Endothelial cell of umbilical vein (primary cell): ENCODE measurements at places on chromosomes 11 and 22.

- DNase-seq = no peak
These were observed 4.4 kb downstream of the EP300 start for GRCh38 chr22:41096841-41097240.

- no peak for DNase-seq
These were observed 55.0 kb upstream of the ZBTB44 start for GRCh38 chr11:130369713-130370112.

GRCh38 chr22:46748908-46749675, 11.0 kb upstream of the CERK start:
- peak; percentile 91 for DNase-seq

DNA sequence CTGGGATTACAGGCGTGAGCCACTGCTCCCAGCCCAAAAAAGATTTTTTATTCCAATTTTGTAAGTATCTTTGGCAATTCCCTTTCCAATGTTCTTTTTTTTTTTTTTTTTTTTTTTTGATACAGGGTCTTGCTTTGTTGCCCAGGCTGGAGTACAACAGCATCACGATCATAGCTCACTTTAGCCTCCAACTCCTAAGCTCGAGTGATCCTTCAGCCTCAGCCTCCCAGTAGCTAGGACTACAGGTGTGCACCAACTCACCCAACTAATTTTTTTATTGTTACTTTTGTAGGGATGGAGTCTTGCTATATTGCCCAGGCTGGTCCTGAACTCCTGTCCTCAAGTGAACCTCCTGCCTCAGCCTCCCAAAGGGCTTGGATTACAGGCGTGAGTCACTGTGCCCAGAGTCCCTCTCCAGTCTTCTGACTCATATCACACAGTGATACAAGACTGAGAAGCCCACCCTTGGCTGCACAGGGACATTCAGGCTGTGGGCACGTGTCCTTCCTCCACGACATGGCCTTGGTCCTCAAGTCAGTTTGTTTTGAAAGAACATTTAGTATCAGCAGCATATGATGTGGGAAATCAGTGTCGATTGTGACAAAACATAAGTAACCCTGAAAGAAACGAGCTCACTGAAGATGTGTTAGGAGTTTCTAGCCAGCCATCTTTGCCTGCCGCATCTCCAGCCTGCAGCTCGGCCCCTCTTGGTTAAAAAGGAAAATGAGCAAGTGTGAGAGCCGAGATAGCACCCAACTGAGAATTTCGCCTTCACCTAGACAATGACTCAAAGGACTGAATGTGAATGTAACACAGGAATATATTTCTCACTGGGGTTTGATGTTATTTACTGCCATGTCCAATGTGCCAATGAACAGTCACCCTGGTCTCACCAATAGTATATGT, 175.5 kb downstream of the MN1 start:
- DNase-seq = no peak

GRCh38 chr22:49779853-49780697, 47.6 kb downstream of the BRD1 start:
- no peak for DNase-seq

GRCh38 chr11:99841885-99842284, 821.1 kb downstream of the CNTN5 start:
- DNase-seq = no peak

GRCh38 chr11:121762820-121763219, 310.1 kb upstream of the SORL1-AS1 start:
- DNase-seq = peak; percentile 21

GRCh38 chr11:17906436-17906835, 106.4 kb downstream of the SERGEF start:
- DNase-seq = no peak

- no peak for DNase-seq
These were observed 271.6 kb upstream of the NARS2 start for GRCh38 chr11:78846269-78846668.

DNA sequence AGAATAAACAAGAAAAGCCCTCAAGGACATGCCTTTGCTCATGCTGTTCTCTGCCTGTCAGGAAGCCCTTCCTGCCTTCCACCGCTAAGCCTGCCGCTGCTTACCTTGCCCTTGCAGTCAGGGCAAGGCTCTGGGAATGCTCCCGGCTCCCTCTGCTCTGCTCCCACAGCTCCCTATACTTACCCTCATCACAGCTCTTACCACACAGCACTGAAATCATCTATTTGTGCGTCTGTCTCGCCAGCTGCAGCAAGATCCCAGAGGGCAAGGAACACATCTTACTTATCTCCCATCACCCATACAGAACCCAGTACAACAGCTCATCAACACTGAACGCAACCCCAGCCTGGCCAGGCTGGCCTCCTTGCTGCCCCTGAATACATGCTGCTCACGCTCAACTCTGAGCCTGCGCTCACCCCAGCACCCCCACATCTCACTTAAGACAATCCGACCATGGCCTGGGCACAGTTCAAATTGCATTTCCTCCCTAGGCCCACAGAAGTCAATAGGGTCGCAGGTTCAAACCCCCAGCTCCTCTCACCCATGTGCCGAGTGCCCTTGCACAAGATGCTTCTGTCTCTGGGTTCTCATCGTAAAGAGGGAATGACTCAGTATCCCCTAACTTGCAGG, 161.8 kb downstream of the IGLL1 start:
- DNase-seq = no peak

DNA sequence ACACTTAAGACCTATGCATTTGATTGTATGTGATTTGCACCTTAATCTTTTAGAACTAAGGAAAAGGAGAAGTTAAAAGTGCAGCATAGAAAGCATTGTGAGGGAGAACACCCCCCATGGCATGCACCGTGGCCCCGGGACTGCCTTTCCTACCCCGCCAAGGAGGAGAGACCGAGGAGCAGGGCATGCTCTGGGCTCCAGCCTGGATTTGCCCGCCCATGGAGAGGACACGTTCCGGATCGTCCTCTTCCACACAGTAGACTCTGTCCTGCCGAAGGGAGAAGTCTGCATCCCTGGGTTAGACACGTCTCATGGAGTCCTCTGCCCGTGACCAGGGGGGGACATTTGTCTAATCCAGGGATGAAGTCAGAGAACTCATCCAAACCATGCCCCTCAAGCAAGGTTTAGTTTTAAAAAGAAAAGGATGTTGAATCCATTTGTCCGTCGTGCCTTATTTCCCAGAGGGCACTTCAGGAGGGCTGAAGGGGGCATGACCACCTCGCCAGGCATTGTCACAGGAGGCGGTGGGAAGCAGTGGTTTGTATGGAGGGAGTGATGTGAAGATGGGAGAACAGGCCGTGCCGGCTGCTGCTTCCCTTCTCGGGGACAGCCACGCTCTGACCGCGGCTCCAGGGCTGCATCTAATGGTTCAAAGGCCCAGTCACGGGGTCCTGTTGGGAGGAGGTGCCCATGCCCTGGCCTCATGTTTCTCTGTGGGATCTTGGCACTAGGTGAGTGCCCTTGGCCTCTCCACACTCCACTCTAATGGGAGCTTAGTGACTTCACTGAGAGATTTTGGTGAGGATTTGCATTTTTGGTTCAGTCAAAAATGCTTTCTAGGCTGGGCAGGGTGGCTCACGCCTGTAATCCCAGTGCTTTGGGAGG, 66.2 kb upstream of the GAL start:
- DNase-seq = no peak

- DNase-seq = no peak
These were observed 6.3 kb downstream of the CD44 start for GRCh38 chr11:35145271-35145670.

DNA sequence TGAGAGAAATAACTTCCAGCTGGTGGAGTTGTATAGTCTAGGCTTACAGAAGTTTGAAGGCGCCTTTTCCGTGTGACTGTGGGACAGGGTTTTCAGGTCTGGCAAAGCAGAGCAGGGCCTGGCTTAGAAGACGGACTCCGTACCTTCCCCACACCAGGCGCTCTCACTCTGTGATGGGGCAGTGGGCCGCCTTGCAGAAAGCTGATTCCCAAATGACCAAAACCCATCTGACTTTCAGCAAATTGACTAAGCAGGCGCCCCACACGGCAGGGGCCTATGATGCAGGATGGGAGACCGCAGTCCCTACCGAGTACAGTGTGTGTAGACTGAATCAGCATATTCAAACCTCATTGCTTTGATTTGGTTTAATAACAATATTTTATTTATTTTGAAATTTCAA, 85.8 kb upstream of the TMEM45B start:
- DNase-seq = no peak

GRCh38 chr11:118791961-118792569, 1.1 kb upstream of the DDX6 start:
- no peak for DNase-seq

DNA sequence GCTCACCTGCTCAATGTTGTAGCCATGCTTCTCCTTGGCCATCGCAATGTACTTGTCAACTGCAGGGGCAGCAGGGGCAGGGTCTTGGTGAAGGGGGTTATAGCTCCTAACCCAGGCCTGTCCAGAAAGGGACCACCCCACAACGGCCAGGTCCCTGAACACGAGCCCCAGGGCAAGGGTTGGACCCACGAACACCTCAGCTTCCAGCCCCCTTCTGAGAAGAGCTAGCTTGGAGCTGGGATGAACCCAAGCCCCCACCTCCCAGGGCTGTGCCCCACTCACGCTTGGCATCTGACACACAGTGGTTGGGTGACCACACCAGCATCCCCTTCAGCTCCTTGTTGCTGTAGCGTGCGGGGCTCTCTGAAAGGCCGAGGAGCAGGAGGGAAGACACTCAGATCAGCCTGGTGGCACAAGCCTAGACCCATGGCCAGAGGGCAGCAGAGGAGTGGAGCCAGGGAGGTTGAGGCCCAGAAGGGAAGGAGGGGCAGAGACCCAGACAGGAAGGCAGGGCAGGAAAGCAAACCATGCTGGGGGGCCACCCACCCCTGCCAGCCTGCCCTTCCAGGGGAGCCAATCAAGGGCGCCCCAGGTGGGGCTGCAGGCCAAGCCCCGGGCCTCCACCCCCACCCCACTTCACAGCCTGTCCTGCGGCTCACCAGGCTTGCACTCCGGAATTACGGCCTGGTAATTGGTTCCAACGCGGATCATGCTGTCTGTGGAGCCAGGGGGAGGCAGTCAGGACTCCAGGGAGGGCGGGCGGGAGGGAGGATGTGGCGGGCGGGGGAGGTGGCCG, 1.9 kb downstream of the RCOR2 start:
- no peak for DNase-seq

- no peak for DNase-seq
These were observed 6.7 kb upstream of the CYTH4 start for GRCh38 chr22:37275622-37276021.

DNA sequence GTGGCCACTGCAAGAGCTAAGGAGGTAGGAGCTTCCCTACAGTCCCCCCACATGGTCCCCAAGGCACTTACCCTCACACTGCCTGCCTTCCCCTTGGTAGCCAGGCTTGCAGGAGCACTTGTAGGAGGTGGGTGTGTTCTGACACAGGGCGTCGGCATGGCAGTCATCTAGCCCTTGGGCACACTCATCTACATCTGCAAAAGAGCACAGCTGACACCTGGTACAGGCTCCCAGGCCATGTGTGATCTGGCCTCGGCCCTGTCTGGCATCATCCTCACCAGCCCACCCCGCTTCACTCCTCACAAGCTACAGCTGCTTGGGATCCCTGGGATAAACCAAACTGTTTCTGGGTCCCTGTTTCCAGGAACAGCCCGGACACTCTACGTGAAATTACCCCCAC, 1.8 kb downstream of the SCUBE2 start:
- DNase-seq = no peak

- peak; percentile 49 for DNase-seq
These were observed 3.8 kb downstream of the DCPS start for GRCh38 chr11:126307706-126308105.

DNA sequence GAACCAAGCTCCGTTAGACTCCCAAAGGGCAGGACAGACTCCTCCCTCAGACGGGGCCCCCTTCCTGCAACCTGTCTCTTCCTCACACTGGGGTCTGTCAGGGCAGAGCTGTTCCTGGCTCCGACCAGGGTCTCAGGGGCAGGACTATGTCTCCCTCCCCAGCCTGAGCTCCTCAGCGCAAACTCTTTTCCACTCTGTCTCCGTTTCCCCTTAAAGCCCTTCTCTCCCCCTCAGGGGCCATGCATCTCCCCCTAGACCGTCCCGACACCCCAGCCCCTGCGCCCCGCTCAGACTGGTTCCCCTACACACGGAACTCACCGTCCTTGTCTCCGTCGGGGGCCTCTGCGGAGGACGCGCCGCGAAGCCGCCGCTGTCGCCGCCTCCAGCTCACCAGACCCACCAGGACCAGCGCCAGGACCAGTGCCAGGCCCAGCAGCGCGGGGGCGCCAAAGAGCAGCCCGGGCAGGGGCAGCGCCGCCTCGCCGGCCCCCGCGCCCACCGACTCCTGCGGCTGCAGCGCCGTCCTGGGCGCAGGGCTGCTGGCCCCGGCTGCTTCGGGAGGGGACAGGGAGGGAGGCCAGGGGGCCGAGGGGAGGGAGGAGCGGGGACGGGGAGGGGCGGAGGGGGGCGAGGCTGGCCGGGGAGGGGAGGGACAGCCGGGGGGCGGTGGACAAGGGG, 684 bp downstream of the TNFRSF13C start:
- DNase-seq = peak; percentile 49

- no peak for DNase-seq
These were observed 52.4 kb upstream of the TYR start for GRCh38 chr11:89125298-89125697.

GRCh38 chr11:88484873-88485621, 147.5 kb upstream of the CTSC start:
- DNase-seq = peak; percentile 37

GRCh38 chr22:28029201-28029948, 110.3 kb upstream of the PITPNB start:
- peak; percentile 99 for DNase-seq

GRCh38 chr11:9060700-9061111, 30.7 kb downstream of the SCUBE2 start:
- no peak for DNase-seq

- no peak for DNase-seq
These were observed 70.7 kb downstream of the PAK1 start for GRCh38 chr11:77403211-77403610.

DNA sequence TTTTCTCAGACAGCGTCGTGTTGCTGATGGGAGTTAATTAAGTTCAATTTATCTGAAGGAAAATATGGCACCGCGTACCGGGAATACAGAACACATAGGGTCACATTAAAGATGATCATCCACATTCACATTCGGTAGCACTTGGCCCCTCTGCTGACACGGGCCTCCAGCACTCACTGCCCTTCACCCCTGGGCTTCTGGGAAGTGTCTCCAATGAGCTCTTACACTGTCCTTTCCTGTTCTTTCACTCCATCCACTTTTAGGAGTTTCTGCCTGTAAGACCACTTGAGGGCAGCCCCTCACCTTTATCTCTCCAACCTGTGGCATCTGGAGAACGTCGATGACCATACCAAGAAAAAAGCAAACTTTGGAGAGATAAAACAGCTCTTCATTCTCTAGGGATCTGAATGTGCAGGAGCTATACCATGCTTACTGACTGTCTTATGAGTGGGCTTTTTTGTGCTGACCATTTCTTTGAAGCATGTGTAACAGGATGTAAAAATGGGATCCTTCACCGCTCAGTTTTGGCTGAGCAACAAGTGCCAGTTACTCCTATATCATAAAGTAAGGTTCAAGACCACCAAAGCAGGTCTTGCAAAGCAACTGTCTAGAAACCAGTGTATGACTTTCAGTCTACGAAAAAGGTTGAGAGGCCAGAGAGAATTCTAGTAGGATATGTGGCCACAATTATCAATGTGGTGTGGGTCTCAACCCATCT, 1.1 kb upstream of the SERGEF start:
- DNase-seq = peak; percentile 12
